ENCODE measurements at places on chromosomes 3 and 15. TPM values are rescaled to one million over a fixed set of nuclear protein-coding genes. Genes with fewer than 3 reads are reported as not detected.

CYB561D2 gene
- total RNA-seq, result 35.3 TPM

VILL gene
- total RNA-seq, result 19.4 TPM

SOX14 gene
- total RNA-seq, result not detected

- peaks cover 4% of the 10 kb centered on the region for H3K36me3 ChIP-seq
- peak; percentile 15 for DNase-seq
- H3K27me3 ChIP-seq, result peaks cover 12% of the 10 kb centered on the region
These were observed 6.5 kb downstream of the OR5K4 start for GRCh38 chr3:98359993-98360675.

C3orf85 gene
- not detected for total RNA-seq

KIF15 gene
- 73.5 TPM for total RNA-seq

DNA sequence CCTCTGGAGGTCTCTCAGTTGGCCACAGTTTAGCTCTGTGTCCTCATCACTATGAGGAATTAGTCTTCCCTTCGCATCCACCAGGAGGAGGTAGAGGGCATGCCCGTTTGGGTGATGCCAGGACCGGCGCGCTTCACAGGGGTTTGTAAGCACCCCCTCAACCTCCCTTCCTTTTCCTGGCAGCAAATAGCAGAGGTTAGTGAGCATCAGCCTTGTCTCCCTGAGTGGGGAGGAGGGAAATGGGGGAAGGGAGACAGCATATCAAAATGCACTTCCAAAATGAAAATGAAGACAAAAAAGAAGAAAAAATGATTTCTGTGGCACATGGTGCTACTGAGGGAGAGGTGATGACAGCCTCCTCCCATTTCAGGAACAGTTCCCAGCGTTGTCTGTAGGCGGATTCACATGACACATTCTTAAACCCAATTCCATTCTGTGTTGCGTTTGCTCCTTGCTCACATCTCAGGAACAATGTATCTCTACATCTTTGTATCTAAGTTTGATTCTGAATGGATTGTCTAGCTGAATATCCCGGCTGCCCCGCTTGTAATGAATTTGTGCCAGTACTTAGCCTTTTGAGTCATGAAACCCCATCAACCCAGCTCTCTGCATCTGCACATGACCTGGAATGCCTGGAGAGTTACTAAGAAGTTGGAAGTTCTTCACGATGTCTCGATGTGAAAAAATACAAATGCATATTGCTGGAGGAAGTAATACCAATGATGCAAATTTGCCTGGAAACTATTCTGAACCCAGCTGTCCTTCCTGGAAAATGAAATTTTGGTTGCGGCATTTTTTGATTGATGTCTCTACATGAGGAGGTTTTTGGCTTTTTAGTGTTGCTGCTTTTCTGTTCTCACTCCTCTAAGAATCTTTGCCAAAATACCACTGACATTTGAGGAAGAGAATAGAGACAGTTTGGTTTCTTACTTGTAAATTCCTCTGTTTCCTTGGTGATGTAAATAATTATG lies 45.2 kb downstream of the TYRO3 start:
- no peak overlapping the region for H3K27ac ChIP-seq
- no peak overlapping the region for H3K4me3 ChIP-seq
- H3K27me3 ChIP-seq, result peaks cover 33% of the 10 kb centered on the region
- DNase-seq, result peak; percentile 64
- no peaks in the 10 kb centered on the region for H3K36me3 ChIP-seq

GRCh38 chr15:68080783-68081182 lies 26.7 kb downstream of the PIAS1 start:
- H3K4me1 ChIP-seq, result peaks cover 26% of the 10 kb centered on the region
- no peak for DNase-seq
- H3K27me3 ChIP-seq, result no peaks in the 10 kb centered on the region

DNA sequence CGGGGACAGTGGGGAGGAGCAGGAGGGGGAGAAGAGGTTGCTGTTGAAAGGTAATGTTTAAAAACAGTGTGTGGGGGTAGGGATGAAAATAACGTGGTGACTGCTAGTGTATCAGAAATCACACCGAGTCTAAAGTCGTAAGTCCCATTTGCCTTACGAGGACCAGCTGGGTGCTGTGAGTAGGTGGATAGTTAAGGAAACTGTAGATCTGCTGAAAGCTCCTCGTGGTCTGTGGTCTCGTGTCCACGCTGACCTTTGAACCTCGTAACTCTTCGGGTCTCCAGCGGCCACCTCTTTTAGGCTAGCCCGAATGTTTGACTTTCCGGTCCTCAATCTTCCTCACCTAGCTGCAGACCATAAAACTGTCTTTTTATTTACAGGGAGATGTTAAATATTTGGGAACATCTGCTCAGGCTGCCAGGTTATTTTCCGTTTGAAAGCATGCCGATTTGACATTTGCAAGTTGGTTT lies 29.3 kb upstream of the ST3GAL6 start:
- no peaks in the 10 kb centered on the region for H3K36me3 ChIP-seq
- H3K27me3 ChIP-seq, result peaks cover 68% of the 10 kb centered on the region
- peaks cover 17% of the 10 kb centered on the region for H3K4me1 ChIP-seq
- H3K4me3 ChIP-seq, result peak overlapping the region; percentile 66
- no peak overlapping the region for H3K27ac ChIP-seq

DNA sequence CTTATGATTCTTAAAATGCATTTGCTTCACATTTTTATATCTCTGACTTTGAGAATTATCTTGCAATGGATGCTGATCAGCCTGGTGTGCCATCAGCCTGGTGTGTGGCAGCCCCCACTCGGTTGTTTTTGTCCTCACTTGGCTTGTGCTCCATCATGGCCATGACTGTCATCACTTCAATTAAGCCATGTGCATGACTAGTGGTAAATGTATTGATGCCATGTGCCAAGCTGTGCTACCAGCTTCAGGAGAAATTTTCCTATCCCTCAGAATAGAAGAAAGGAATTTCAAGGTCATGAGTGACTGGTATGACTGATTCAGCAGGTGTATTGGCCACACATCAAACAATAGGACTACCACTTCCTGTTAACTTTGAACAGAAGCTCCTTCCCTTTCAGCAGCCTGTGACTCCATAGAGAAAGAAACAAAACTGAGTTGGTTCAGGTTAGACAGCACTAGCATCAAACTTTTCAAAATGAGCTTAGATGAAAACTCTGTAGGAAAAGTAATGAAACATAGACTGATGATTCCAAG lies 251.7 kb downstream of the GRM7 start:
- no peaks in the 10 kb centered on the region for H3K4me1 ChIP-seq
- H3K27me3 ChIP-seq, result no peaks in the 10 kb centered on the region
- H3K36me3 ChIP-seq, result no peaks in the 10 kb centered on the region
- no peak overlapping the region for H3K4me3 ChIP-seq

- no peaks in the 10 kb centered on the region for H3K27me3 ChIP-seq
- H3K4me3 ChIP-seq, result no peak overlapping the region
- DNase-seq, result peak; percentile 8
- peaks cover 10% of the 10 kb centered on the region for H3K4me1 ChIP-seq
These were observed 200.0 kb upstream of the CBLB start for GRCh38 chr3:106068795-106069194.

GRCh38 chr3:111373861-111374260 lies 168.1 kb upstream of the CD96 start:
- no peaks in the 10 kb centered on the region for H3K4me1 ChIP-seq
- no peak overlapping the region for H3K4me3 ChIP-seq
- H3K27ac ChIP-seq, result no peak overlapping the region
- H3K27me3 ChIP-seq, result no peaks in the 10 kb centered on the region
- DNase-seq, result no peak

SLC9C1 gene
- total RNA-seq, result not detected

- peaks cover 3% of the 10 kb centered on the region for H3K36me3 ChIP-seq
- peak overlapping the region; percentile 23 for H3K27ac ChIP-seq
- peaks cover 6% of the 10 kb centered on the region for H3K27me3 ChIP-seq
- no peak overlapping the region for H3K4me3 ChIP-seq
- no peak for DNase-seq
These were observed 50.0 kb downstream of the DRD3 start for GRCh38 chr3:114128826-114129225.

Data from activated CD4-positive, alpha-beta T cell treated with anti-CD3 and anti-CD28 coated beads, Interleukin-2, amount 10 ng/mL, durations not matched to agents 7 days and 5 days (primary cell).